Right kidney (tissue), 9 donors: ENCODE measurements at places on chromosomes 3 and 15.

GRCh38 chr15:64780600-64781156, 5.3 kb upstream of the RBPMS2 start:
- no peak for DNase-seq

DNA sequence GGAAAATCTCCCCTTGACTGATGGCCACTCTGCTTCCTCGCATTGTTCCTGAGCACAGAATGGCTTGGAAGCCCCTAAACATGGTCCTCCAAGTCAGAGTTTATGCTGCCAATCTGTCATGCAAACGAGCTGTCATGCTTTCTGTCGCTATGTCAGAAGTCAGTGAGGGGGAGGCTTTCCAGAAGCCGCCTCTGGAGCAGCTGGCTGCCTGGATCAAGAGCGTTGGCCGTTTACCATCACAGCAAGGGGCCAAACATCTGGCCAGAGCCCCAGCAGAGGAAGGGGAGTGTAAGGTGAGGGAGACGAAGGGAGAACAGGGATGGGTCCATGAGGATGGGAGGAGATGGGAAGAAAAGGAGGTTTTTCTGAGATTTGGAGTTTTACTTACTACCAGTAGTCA, 372.6 kb upstream of the NR2F2 start:
- DNase-seq = peak; percentile 36

DNA sequence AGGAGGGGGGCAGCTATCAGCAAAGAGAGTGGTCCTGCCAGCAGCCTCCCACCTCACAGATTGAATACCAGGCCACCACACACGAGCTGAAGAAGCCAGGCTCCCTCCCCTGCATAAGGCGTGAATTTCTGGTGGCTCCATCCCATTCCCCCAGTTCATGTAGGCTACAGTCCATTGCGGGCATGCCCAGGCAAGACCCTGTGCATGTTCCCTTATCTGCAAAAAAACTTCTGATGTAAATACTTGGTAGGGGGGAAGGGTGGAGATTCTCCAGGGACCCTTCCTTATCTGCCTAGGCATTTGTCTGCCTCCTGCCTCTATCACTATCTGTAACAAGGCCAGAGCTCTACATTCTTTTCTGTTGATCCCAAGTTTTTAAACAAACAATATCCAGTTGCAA, 27.6 kb upstream of the UBP1 start:
- DNase-seq = no peak

GRCh38 chr3:128727996-128728395, 2.0 kb downstream of the RAB7A start:
- no peak for DNase-seq

- no peak for DNase-seq
These were observed 7.5 kb downstream of the PLIN1 start for GRCh38 chr15:89671687-89672086.

DNA sequence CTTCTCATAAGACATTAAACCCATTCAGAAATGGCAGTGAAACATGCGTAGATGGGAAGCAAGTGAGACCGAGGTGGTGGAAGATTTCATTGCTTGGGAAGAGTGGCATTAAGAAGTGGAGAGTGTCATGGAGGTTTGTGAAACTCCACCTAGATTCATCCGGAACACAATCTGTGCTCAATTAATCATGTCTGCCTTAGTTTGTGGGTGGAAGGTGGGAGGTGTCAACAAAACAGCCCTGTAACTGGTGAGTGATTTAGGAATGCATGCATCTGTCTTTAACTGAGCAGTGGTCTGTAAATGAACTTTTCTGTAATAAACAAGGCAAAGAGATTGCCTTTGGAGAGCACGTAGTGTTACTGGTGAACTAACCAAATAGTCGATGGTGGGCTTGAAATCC, 113.7 kb downstream of the WNT5A start:
- DNase-seq = no peak

GRCh38 chr3:106413683-106414082, 544.9 kb upstream of the CBLB start:
- DNase-seq = no peak

DNA sequence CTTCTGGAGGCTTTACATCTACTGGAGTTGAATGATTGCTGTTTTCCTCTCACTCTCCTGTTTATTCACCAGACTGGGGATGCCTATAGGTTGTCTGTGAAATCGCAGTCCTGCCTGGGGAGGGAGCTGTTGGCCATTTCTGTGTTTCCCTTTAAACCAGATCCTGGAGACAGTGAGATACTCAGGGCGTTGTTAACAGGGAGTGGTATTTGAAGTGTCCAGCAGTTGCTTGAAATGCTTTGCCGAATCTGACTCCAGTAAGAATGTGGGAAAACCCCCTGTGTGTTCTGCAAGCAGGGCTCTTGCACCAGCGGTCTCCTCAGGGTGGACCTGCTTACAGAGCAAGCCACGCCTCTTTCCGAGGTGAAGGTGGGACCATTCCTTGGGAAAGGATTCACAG, 4.3 kb upstream of the LRRK1 start:
- no peak for DNase-seq

GRCh38 chr3:133676336-133677118, 14.8 kb upstream of the TOPBP1 start:
- DNase-seq = no peak

DNA sequence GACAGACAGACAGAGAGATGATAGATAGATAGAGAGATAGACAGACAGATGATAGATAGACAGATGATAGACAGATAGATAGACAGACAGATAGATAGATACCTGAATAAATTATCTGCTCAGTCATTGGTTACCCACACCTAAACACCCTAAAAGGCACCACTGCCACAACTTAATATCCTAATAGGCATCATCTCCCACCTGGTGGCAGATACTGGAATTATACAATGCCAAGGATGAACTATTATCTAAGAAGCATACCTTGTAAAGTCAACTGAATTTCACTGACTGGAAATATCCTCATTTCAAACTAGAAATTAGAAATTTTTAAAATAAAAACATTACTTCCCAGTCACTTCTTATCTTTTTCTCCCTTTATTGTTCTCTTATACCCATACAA, 19.4 kb upstream of the ATP8B4 start:
- no peak for DNase-seq

DNA sequence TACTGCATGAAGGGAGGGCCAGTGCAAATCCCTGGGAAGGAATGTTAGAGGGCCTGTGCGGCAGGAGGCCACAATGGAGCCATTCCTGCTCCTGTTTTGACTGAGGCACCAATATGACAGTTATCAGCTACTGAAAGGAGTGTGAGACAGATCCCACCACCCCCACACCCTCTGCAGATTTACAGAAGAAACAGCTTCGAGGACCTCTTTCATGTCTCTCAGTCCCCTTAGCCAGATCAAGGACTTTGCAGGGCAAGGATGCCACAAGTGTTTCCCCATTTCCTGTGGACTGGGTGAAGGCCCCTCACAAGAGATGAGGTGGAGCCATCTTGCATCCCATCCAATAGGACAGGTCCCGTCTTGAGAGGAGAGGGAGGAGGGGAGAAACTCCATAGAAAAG, 48.5 kb upstream of the RASGRP1 start:
- DNase-seq = no peak

DNA sequence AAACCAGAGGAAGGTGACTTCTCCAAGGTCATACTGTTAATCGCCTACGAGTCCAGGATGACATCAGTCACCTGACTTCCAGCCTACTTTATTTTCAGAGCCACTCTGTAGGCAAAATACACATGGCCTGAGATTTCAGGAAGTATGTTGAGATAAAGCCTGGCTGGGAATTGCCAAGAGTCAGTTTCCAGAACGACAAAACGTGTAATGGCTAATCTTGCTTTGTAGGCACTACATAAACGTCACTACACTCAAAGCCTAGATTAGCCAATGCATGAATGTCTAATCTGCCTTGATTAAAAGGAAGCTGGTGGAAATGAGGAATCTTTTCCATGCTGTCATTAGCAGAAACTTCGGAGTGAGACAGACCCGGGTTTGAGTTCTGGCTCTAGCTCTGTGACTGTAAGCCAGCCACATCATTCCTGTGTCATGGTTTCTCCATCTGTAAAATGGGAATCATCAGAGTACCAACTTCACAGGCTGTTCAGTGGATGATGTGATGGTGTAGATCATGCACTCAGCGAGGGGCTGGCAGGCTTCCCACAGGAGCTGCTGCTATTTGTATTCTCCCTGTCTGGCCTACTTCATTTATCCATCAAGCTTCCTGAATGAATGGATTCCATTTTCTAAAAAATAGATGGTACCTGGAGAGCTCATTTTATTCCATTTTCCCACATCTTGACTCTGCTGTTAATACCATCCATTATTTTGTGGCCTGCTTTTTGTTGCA, 241.9 kb downstream of the XXYLT1 start:
- DNase-seq = no peak

DNA sequence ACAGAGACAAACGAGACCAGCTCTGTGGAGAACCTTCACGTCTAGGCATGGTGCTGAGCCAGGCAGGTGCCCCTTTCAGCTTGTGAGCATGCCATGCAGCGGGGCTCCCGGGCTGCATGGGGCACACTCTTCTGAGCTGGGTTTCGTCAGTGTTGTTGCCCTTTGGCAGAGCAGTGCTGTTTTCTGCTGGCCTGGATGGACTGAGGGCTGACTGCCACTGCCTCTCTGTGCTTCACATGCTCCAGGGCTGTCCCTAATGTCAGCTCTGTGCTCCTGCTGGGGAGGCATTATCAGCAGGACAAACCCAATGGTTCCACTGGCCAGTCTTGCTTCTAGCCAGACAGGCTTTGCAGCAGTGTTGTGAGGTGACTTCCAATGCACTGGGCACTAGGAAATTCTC, 9.5 kb downstream of the GASK1A start:
- DNase-seq = no peak

- DNase-seq = no peak
These were observed 123.7 kb upstream of the CHRM5 start for GRCh38 chr15:33844597-33844996.

GRCh38 chr15:41930221-41930866, 36.5 kb upstream of the SPTBN5 start:
- DNase-seq = no peak

- DNase-seq = peak; percentile 47
These were observed 461.5 kb upstream of the PPP2R3A start for GRCh38 chr3:135503760-135504686.
